ENCODE measurements at places on chromosomes 13 and 19.

GRCh38 chr13:87123987-87124784 lies 547.0 kb upstream of the SLITRK5 start:
- peak; percentile 74 for DNase-seq

- DNase-seq = no peak
Measured at GRCh38 chr13:19993024-19993423, 34.5 kb downstream of the ZMYM2 start.

DNA sequence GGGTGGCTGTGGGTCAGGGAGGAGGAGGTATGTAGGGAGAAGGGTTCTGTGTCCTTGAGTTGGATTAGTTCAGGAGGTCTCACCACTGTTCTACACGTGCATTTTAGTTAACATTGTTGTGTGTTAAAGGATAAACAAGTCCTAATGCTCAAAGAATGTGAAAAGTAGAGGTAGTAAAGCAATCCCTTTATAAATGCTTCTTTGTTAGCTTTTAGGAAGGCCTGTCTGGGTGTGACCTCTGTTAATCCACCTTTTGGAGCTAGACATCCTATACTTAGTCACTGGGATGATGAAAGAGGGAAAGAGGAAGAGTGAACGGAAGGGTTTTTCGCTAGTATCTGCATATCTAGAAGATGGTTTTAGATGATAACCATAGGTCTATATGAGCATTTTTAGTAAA lies 42.2 kb upstream of the FLT1 start:
- DNase-seq = no peak

- no peak for DNase-seq
Measured at GRCh38 chr13:102935896-102936321, 90.1 kb downstream of the ERCC5 start.

DNA sequence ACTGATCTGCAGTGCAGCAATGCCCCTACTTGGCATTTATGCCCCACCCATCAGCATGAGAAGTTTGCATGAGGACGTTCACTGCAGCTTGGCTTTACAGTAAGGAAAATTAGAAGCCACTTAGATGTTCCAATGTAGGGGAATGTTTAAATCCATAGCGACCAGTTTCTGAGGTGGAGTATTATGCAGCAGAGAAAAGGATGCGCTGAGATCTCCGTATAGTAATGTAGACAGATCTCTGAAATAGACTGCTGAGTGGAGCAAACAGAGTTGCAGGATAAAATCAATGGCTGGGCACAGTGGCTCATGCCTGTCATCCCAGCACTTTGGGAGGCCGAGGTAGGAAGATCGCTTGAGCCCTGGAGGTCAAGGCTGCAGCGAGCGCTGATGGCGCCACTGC lies 10.1 kb downstream of the PGPEP1 start:
- DNase-seq = no peak

DNA sequence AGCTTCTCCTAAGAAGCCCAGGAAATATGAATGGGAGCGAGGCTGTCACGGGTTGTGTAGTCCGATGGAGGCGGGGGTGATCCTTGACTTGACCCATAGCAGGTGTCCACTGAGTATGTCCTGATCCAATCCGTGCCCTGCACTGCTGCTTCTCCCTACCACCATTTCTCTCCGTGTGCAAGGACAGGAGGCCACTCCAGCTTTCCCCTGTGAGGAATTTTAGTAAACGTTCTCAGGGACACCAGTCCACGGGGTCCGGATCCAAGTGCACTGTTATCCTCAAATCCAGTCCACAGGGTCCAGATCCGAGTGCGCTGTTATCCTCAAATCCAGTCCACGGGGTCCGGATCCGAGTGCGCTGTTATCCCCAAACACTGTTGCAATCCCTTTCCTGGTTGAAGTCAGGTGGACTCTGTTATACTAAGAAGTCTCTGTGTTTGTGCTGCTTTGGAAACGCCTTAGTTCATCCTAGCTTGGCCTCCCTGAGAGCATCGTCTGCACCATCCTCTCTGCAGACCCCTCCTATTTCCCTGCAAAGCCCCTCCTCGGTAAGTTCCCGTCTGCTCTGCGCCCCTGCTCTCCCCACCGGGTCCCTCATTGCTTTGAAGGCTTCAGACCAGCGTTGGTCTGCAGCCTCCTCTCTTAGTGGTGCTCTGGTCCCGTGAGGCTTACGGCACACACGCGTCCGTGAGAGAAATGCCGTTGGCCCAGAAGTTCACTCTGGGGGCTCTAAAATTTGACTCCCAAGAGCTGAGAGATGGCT lies 303.5 kb downstream of the TEX29 start:
- DNase-seq = no peak

GRCh38 chr19:33235996-33236350 lies 10.3 kb upstream of the SLC7A10 start:
- no peak for DNase-seq

DNA sequence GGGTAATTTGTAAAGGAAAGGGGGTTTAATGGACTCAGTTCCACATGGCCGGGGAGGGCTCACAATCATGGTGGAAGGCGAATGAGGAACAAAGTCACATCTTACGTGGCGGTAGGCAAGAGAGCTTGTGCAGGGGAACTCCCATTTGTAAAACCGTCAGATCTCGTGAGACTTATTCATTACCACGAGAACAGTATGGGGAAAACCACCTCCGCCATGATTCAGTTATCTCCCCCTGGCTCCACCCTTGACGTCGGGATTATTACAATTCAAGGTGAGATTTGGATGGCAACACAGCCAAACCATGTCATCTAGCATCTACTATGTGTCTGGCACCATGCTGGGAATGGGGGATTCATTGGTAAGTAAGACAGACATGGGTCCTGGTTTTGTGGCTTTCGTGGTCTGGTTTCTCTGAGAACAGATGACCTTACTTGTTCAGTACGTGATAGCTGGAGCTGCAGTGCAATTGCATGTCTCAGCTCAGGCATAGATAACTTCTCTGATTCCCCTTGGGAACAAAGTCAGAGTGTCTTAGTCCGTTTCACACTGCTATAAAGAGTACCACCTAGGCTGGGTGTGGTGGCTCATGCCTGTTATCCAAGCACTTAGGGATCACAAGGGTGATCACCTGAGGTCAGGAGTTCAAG lies 8.3 kb downstream of the ZNF554 start:
- no peak for DNase-seq

DNA sequence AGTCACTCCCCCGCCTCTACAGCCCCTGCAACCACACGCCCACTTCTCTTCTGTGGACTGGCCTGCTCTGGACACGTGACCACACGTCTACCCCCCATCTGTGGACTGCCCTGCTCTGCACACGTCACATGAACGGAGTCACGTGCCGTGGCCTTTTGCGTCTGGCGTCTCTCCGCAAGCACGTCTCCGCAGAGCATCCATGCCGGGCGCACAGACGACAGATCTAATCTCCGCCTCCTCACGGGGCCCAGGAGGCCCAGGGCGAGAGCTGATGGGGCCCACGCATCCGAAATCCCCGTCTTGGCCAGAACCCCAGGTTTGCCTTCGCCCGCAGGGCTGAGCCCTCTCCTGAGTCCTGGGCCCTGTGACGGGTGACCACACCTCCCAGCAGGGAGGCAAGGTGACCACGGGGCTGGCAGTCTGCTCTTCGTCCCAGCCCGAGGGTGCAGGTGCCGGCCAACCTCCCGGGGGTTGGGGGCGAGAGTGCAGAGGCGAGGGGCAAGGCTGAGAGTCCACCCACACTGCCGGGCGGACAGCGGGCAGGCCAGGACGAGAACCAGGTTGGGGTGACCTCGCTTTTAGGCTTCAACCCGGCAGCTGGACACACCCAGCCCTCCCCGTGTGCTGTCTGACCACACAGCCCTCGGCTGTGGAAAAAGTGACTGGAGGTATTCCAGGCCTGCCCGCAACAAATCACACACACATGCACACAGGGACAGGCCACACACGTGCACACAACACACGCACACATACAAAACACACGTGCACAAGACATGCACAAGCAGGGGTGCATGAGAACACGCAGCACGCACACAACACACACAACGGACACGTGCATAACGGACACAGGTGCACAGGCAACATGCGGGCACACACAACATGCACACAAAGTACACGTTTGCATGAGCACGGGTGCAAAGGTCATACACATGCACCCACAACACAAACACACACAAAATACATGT lies 3.9 kb downstream of the SBNO2 start:
- no peak for DNase-seq

- DNase-seq = no peak
Measured at GRCh38 chr13:86085890-86086289, 286.7 kb upstream of the SLITRK6 start.

GRCh38 chr19:41570179-41570578 lies 5.8 kb upstream of the CEACAM21 start:
- DNase-seq = no peak

DNA sequence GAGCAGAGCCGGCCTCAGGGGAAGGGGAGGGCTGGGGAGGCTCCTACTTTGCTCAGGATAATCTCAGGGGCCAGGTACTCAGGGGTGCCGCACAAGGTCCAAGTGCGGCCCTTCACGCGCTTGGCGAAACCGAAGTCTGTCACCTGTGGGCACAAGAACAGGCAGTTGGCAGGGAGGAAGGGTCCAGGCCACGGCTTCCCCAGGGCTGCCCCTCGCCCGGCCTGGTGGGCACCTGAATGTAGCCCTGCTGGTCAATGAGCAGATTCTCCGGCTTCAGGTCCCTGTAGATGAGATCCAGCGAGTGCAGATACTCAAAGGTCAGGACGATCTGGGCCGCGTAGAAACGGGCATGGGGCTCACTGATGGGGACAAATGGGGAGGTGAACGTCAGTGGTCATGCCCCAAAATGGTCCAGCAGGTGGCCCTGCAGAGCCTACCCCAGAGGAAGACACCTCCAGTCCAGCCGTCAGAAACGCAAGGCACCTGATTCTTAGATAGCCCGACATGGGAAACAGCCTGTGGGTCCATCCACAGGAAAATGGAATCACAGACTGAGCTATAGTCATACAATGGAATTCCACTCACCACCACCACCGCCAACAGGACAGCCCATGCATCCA lies 7.1 kb upstream of the SAMD1 start:
- no peak for DNase-seq

- no peak for DNase-seq
Measured at GRCh38 chr13:25977671-25978070, 74.1 kb downstream of the SHISA2 start.

DNA sequence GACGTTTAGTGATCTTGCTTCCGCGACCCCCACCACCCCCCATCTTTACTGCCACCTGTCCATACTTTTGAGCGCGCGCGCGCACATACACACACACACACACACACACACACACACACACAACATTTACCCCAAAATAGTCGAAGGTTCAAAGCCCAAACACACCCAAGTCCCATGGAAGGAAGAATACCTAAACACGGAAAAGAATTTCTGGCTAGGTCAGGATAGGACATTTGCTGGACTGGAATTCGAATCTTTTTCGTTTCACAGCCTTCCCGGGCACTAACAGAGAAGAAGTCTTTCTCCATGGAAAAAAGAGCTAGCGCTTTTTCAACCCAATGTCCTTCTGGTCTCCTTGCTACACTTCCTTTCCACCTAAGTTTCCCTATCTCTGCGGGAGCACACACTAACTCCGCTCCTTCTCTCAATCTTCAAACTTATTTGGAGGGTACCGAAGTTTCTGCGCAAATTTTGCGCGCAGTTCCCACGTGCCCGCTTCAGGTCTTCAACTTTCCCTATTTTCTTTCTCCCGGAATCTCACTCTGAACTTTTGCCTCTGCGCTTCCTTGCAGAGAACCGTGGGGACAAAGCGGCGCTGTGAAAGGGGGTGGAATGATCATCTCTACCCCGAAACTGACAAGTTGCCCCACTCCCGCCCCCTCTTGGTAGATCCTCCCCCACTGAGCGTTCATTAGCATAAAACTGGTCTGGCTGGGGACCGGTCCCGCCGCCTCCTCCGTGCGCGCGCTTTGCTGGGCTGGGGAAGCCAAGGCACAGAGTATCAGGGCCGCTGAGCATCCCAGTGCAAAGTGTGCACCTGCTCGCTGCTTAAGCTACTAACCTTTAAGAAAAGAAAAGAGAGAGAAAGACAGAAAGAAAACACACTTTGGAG lies 2.7 kb downstream of the DACH1 start:
- no peak for DNase-seq

- no peak for DNase-seq
Measured at GRCh38 chr13:57824121-57824520, 192.6 kb downstream of the PCDH17 start.

DNA sequence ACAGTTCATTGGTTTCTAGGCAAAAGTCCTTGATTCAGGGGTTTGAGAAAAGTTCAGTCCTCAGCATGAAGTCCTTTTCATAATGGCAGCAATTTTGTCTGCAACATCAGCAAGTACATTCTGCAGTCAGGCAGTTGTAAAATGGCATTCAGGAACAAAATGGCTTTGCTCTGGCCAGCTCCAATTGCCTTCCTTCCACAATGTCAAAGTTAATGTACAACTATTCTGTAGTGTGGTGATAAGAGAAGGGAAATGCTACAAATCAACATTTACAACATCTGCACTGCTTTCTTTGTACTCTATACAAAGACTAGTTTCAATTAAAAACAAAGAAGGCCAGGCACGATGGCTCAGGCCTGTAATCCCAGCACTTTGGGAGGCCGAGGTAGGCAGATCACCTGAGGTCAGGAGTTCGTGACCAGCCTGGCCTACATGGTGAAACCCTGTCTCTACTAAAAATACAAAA lies 1.8 kb upstream of the NEK3 start:
- no peak for DNase-seq

DNA sequence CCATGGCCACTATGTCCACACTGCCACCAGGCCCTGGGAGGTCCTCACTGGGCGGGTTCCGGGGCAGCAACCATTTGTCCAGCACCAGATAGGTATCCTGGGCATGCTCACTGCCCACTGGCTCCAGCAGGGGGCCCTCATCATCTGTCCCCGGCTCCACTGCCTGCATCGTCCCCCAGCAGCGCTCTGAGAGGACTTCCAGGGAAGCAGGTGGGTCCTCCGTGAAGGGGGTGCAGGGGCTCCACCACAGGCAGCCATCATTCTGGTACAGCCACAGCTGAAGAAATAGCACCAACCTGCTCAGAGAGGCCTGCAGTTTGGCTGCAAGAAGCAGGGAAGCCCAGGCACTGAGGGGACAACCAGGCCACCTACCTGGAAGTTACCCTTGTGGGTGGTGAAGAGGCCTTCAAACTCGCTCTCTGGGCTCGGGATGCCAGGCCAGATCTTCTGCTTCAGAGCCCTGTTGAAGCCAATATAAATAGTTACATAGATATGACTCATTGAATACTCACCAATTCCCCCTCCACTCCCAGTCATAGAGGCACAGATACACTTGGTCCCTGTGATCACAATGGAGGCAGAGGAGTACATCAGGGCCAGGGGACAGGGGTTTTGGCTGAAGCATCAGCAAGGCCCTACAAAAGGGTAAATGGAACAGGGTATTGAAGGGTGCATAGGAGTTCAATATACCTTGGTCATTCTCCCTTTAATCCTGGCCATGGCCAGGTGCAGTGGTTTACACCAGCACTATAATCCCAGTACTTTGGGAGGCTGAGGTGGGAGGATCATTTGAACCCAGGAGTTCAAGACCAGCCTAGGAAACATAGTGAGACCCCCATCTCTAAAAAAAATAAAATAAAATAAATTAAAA lies 4.1 kb downstream of the SWSAP1 start:
- no peak for DNase-seq

- no peak for DNase-seq
Measured at GRCh38 chr13:77335543-77335942, 8.6 kb upstream of the MYCBP2 start.
